ENCODE measurements at places on chromosomes 7 and 10. TPM values are rescaled to one million over a fixed set of nuclear protein-coding genes. Genes with fewer than 3 reads are reported as not detected.

Gene LUC7L2
- total RNA-seq, result 32.3 TPM

Gene VAX1
- not detected for total RNA-seq

Gene SFRP5
- total RNA-seq, result 0.10 TPM

Gene FXYD4
- not detected for total RNA-seq

Gene CPA5
- total RNA-seq, result not detected

Gene VSTM4
- 5.3 TPM for total RNA-seq

Gene OTUD1
- 5.7 TPM for total RNA-seq

Gene ELFN1
- total RNA-seq, result 0.68 TPM

Gene ZNF365
- total RNA-seq, result 0.05 TPM

Gene CFAP58
- 0.20 TPM for total RNA-seq

Gene CYP17A1
- total RNA-seq, result not detected

Gene MYOF
- 136 TPM for total RNA-seq

Gene PSD
- total RNA-seq, result 19.7 TPM

Gene OR2A7
- 0.20 TPM for total RNA-seq

Gene ACBD7
- 2.2 TPM for total RNA-seq

Gene GRM8
- total RNA-seq, result not detected

Data from cardiac ventricle fibroblast (primary cell).